ENCODE measurements at places on chromosomes 2 and 18.

- DNase-seq: no peak
Observed at GRCh38 chr18:52829876-52830405, 489.9 kb downstream of the DCC start.

DNA sequence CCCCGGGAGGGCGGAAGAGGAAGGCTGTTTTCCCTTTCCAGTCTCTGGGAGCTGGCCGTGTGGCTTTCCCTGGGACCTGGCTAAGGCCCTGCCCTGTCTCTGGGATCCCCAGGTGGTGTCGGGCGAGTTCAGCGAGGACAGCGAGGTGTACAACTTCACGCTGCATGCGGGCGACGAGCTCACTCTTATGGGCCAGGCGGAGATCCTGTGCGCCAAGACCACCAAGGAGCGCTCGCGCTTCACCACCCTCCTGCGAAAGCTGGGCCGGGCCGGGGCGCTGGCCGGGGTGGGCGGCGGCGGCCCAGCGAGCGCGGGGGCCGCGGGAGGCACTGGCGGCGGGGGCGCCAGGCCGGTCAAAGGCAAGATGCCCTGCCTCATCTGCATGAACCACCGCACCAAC lies 11.2 kb downstream of the GAREM2 start:
- DNase-seq: no peak

GRCh38 chr2:19356545-19357401 lies 1.6 kb downstream of the OSR1 start:
- no peak for DNase-seq

DNA sequence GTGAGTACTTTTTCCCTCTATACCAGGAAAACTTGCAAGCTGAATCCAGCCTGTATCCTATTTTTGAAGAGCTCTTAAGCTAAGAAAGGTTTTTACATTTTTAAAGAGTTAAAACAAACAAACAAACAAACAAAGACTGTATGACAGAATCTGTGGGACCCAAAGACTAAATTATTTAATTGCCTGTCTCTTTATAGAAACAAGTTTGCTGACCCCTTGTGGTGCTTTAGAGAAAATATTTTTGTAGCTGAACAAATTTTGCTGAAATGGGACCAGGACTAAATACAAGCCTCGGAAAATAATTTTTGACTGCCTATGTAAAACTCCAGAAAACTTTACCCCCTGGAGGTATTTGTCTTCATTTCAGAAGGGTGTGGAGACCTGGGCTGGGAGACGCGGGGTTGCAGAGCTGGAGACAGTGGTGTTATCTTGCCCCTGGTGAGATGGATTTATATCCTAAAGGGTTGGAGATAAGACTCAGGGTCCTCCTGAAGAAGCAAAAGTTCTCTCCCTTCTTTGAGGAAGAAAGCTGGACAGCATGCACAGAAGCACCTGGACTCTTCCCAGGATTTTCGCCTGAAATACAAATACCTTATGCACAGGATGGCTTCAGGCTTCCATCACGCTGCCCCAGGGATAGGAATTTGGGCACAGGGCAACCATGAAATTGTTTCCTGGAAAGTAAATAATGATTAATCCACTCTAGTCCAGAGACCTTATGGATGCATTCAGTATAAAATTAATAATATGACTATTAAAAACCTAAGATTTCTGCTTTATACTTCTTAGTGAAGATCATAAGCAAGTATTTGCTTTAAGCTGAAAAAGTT lies 54.3 kb downstream of the TMX3 start:
- no peak for DNase-seq

- no peak for DNase-seq
Observed at GRCh38 chr2:46939626-46940359, 24.2 kb upstream of the MCFD2 start.

- no peak for DNase-seq
Observed at GRCh38 chr18:76431437-76432273, 63.4 kb downstream of the ZNF516 start.

GRCh38 chr2:56713978-56714377 lies 530.2 kb downstream of the CCDC85A start:
- DNase-seq: no peak

DNA sequence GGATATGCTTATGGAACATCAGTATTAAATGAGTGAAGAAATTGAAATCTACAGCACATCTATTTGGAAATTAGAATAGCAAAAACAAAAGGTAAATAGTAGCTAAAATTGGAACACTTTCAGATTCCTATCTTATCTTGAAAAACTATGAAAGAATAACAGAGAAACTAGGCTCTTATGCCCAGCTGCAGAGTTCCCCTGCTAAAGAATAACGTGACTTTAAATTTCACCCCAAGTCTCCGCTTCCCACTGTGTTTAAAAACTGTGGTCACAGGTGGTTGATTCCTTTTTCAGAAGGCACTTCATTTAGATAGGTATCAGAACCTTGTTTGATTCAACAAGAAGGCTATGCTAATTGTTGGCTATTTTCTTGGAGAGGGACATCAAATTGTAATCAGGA lies 30.1 kb downstream of the ARHGAP28 start:
- no peak for DNase-seq

DNA sequence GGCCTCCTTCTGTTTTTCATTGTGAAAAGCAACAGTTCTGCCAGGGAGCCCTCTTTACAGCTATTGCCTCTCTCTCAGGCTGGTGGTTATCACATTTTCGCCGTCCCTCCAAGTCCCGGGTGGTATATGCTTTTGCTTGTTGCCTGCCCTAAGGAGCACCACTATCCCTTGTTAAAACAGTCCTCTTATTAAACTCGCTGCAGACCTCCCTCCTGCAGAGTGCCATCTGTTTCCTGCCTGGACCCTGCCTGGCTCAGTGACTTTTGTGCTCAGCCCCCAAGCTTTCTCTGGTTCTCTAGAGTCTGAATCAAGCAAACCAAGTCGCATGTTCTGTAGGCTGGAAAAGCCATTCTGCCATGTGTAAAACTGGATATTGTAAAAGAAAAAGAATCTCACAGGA lies 72.1 kb upstream of the FHL2 start:
- DNase-seq: no peak

DNA sequence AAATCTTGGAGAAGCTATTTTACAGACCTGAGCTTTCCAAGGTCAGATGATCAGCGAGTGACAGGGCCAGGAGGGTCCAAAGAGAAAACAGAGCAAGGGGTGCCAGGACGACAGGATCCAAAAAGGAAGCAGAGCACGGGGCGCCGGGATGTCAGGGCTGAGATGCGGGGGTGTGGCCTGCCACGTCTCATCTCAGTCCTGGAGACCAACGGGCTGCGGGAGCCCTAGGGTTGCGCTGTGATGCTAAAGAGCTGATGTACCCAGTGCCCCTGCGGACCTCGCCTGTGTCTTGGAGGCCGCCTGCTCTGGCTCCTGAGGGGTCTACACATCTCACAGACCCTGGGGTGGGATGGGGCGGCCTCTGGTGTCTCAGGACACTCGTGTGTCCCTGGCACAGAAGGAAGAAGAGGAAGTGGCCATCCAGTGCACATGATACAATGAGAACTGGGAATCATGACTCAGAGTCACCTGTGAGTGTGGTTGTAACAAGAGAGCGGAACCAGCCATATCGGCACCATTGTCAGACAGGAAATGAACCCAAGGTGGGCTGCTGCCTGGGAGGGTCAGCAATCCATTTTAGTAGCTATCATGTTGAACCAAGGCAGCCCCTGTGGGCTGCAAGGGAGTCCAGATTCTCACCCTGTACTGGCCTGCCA lies 97.8 kb downstream of the MYT1L start:
- no peak for DNase-seq

- no peak for DNase-seq
Observed at GRCh38 chr2:150621526-150622213, 134.2 kb upstream of the RND3 start.

DNA sequence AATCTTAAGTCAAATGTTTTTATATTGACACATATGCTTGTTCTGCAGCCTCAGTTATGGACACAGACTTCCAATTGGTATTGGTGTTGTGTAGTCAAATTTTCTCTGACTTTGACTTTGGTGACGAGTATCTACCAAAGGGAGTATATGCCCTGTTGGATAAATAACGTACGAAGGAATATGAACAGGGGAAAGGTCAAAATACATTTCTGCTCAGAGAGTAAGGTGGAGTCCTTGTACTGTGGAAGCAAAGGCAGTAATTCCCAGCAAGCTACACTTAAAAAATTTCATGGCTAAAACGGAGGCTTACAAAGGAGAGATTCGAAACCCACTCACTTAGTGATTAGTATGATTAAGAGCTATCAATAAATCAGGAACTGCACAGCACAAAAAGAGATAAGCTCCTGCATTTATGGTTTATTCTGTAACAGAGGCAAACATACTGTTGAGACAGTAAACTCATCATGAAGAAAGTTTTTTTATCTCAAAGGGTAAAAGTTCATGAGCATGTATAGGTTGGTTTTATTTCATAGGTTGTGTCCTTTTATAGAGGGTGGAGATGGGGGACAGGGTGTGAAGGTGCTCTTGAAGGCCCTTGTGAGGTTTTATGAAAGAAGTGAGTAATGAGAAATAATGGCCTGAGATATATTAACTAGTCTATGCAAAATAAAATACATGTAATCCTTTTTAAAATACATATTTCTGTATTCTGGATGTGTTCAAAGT lies 142.7 kb downstream of the CD226 start:
- no peak for DNase-seq

GRCh38 chr2:67600222-67600871 lies 203.2 kb downstream of the ETAA1 start:
- DNase-seq: no peak

- DNase-seq: no peak
Observed at GRCh38 chr2:52857722-52858121, 909.9 kb upstream of the CHAC2 start.

- DNase-seq: no peak
Observed at GRCh38 chr18:62751341-62751821, 36.0 kb downstream of the PHLPP1 start.

- no peak for DNase-seq
Observed at GRCh38 chr2:26230806-26231205, 13.6 kb downstream of the HADHA start.

DNA sequence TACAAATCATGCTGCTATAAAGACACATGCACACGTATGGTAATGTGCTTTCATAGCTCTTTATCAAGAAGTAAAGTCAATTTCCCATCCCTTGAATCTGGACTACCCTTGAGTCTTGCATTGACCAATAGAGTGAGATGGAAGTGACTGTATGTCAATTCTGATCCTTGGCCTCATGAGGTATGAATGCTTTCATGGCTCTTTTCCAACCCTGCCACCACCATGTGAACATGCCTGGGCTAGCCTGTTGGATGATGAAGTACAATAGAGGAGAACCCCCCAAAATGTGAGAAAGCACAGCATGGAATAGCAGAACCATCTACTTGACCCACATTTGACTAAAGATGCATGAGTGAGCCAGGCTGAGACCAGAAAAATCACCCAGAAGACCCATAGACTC lies 237.0 kb downstream of the NYAP2 start:
- no peak for DNase-seq

GRCh38 chr2:203418271-203418670 lies 90.1 kb downstream of the ABI2 start:
- no peak for DNase-seq

DNA sequence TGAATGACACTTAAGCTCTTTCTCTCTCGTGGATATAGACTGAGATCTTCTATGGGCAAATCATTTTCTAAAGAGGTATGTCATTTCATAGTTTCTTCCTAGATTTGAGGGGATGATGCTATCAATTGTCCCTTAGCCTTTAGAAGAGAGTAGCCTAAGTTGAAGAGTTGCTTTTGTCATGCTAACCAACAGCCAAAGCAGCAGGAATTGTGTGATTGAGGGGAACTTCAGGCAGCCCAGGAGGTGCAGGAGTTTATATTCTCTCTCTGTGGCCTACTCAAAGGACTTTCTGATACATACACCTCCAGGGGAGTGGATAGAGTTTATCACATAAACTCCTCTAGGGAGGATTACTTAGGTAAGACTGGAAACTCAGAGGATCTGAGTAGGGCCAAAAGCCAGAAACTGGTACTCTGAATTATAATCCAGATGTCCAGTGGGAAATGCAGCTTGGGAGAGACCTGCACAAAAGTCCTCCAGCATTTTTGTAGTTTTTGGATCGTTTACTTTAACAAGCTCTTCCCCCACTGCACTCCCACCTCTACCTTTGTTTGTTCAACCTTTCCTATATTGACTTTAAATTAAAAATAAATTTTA lies 150.7 kb upstream of the CCDC68 start:
- DNase-seq: no peak

DNA sequence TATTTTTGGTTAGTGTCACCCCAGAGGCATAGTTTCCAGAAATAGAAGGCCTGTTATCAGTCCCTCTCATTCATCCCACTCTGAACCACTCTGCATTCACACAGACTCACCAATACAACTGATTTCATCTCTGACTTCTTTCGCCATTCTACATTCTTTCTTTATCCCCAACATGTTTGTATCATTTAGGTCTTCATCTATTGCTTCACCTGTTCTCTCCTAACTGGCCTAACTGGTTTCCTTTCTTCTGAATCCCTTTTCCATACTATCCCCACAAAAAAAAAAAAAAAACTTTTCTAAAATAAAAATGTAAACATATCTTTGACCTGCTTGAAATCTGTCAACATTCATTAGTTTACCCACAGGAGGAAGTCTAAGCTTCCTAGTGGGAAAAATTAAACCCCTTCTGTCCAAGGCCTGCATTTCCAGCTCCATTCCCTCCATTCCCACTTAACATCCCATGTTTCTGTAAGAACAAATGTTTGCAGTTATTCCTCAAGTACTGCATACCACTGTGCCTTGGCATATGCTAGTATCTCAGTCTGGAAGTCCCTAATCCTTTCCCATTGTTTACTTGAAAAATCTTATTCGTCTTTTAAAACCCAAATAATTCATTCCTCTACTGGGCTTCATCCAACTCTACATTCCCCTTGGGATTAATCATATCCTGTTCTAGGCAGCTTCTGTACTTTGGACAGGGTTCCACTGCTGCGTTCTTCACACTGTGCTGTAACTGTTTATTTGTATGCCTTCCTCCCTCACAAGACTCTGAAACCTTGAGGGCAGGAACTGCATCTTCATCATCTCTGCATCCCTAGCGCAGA lies 68.5 kb downstream of the FIGN start:
- DNase-seq: no peak

DNA sequence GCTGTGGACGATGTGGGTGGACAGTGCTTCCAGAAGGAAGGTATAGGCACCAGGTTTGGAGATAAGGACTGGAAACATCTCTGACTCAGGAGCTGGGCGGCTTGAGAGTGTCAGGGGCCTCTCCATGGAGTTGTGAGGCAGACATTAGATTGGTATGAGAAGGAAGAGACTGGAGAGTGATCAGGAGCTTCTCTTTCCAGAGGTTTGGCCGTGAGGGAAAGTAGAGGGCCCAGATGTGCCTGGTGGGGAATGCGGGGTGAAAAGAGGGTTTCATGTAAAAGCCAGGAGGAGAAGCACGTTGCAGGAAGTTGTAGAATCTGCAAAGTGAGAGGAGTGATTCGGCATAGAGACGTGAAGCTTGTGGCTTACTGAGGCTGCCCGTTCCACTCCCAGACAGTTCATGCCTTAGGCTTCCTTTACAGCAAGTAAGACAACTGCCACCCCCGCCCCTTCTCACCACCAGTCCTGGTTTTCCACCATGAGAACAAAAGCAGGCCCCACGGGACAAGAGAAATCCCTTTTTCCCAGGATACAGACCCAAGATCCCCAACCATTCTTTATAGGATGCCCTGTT lies 166.3 kb upstream of the HDAC4 start:
- no peak for DNase-seq

GRCh38 chr2:191917430-191917881 lies 70.6 kb upstream of the CAVIN2 start:
- DNase-seq: no peak

GRCh38 chr2:158212301-158212700 lies 110.6 kb downstream of the UPP2 start:
- DNase-seq: no peak
